ENCODE measurements at places on chromosomes 2 and 18.

DNA sequence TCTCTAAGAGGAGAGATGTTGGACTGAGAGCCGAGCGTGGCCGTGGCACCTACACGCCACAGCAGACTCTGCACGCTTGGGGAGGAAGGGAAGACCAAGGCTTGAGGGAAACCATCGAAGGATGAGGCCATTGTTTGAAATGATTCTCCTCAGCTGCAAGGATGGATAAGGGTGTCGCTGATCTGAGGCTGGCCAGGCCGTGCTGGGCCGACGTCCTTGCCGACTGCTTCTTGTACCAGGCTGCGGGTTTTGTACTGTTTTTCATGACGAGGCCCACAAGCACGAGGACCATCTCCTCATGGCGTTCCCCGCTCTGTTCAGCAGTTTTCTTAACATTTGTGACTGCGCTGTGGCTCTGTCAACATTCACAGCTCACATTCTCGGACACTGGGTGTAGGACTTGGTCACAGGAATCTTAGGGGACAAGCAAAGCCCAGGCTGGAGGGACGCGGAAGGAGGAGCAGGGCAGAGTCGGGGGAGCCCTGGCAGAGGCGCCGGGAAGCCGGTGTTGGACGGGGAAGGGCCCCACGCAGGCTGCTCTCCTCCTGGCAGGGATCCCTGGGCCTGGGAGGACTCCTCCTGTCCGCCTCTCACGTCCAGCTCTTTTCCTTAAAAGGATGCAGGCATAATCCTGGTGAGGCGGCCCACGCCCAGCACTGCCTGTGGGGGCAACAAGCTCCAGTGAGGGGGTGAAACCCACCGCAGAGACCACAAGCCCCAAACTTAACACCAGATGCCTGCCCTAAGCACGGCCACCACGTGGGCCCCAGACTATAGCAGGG, 259.0 kb upstream of the SALL3 start:
- peak; percentile 47 for DNase-seq

- DNase-seq = no peak
Observed at GRCh38 chr18:21743166-21743832, 2.7 kb downstream of the MIB1 start.

DNA sequence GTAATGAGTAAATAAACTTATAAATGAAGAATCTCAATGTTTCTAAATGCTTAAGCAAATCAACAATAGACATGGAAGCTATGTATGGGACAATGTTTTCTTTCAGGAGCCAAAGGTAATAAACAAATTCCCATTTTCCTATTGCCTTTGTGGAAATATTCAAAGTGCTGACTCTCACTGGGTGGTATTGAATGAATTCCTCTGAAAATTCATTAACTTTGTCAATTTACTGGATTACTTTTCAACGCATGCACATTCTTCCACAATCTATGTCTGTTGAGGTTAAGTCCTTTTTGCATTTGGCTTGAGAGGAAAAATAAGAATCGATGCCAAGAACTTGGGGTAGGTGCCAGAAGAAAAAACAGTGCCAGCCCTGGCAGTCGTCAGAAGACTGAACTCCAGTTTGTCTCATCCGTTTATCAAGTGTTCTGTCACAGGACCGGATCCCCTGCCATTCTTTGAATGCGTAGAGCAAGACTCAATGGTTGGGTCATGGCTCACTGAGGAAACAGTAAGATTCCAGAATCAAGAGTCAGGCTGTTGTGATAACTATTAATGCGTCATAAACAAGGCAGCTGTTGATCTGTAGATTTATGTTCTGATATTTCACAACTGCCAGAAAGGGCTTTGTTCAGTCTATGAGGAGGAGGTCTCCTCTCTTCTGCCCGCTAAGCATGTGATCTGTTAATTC, 133.3 kb downstream of the GFPT1 start:
- peak; percentile 89 for DNase-seq

DNA sequence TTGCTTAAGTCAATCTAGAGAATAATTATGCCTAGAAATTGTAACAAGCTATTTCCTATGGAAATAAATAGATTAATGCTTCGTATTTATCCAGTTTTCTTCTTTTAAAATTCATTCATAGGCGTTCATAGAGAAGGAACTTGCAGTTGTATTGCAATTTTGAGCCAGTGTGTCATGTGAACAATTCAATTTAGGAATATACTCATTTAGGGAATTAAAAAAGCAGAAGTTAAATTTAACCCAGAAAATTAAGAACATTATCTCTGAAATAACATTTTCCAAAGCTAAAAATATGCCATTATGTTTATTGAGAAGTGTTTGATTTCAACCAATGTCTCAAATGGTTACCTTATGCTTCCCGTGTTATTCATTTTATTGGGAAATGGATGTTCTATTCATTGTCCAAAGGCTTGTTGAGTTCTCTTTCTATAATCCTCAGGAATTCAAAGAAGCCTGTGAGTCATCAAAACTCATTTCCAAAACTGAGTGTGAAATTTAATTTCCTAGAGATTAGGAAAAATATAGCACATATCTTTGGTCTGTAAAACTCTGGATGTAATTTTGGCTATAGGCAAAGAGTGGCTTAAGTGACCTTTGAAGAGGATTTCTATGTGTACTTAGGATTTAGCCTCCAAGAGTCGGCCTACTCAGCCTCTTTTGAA, 99.7 kb downstream of the SLC8A1 start:
- no peak for DNase-seq

Data from lung (tissue), 17 donors.